Activated naive CD8-positive, alpha-beta T cell treated with anti-CD3 and anti-CD28 coated beads for 36 hours (primary cell): ENCODE measurements at places on chromosomes 12 and 14.

GRCh38 chr14:88129306-88130056, 124.5 kb downstream of the GPR65 start:
- DNase-seq = no peak

DNA sequence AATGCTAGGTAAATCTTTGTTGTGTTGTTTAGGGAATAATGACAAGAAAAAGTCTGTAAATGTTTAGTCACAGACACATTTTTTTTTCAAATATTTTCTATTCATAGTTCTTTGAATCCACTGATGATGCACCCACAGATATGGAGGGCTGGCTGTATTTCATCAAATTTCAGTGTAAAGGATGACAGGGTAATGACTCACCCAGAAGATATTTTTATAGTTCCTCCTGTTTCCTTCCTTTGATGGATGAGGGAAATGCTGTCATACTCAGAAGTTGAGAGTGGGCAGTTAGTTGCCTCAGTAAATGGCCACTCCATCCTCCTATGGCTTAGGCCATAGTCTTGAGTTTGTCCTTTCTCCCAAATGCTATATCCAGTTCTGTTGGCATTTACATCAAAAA, 76.9 kb upstream of the REP15 start:
- DNase-seq = no peak

- DNase-seq = no peak
Observed at GRCh38 chr14:95025218-95025617, 132.1 kb downstream of the DICER1 start.

- no peak for DNase-seq
Observed at GRCh38 chr12:25771041-25771440, 187.4 kb upstream of the RASSF8 start.

DNA sequence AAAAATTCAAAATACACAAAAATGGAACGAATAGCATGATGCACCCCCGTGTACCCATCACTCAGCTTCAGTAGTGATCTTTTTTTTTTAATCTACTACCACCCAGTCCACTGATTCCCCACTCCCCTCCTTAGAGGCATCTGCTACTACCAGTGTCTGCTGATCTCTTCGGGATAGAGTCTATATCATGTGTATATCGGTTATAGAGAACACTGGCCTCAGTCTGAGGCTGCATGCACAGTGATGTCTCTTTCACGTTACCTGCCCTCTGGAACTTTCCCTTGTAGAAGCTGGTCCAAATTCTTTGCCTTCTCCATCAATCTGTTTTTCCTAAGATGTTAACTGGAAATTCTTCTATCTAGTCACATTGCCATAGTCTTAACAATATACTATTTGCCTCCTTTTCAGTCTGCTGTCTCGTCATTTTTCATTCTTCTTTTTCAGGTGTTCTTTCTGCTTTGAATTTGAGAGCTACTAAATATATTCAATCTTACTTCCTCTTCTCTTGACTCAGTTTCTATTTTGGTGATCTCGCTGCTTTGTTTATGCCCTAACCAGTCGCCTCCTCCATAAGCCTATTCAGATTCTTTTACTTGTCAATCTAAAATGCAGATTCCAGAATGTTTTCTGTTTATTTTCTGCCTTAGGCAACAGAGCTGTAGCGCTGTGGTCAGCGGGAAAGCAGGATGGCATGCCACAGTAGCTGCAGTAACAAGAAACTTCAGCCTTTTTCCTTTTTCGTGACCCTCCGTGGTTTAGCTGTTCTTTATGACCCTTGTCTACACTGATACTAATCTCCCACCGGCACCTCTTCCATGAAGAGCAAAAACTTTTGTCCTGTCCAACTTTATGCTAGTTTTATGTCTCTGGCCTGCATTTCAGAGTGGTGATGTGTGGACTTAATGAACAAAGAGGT, 67.0 kb downstream of the FBXW8 start:
- no peak for DNase-seq

DNA sequence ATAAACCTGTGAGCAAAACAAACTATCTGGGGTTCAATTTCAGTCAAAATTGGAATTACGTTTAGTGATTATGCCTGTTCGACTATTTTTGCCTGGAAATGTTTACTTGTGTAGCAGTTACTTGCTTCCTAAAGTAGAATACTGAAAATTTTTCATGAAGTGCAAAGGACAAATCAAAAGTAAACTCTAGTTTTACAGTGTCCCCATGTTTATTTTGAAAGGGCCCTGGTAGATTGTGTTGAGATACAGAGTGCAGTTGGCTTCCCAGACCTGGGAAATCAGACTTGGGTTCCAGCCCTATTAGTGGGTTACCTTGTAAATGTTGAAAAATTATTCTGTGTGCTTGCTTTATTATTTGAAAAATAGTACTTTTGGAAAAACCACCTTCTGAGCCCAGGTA, 17.3 kb downstream of the KLRB1 start:
- DNase-seq = no peak

- no peak for DNase-seq
Observed at GRCh38 chr12:19234171-19234704, 104.7 kb downstream of the PLEKHA5 start.

GRCh38 chr12:120798696-120799095, 73.1 kb downstream of the ACADS start:
- no peak for DNase-seq

DNA sequence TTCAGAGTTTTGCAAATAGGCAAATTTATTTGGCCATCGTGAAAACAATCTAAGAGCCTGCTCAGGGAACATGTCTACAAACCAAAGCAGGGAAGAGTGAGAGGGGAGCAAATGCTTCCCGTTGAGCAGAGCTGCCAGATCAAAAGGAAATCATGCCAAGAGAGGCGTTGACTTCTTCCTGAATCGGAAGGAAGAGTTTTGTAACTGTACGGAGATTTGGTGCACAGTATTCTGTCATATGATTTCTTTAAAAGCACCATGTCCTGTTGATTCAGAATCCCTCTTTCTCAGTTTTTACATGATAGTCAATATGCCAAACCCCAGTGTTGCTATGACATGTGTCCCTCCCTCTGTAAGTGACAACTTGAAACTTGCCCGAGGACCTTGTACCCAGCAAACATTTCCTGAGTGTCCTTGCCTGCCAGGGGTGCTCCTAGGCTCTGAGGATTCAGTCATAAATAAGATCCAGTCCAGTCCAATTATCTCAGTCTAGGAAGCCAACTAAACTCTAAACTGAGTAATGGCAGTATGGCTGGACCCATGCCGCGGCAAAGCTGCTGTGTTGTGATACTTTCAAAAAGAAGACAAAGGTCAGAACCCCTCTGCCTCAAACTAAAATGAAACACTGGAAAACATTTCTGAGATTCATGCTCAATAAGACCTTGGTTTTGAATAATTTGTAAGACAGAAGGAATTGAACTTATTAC, 300.1 kb upstream of the FKBP4 start:
- no peak for DNase-seq

- no peak for DNase-seq
Observed at GRCh38 chr14:68284834-68285233, 465.3 kb downstream of the RAD51B start.

GRCh38 chr12:127731657-127732056, 535.3 kb upstream of the TMEM132C start:
- DNase-seq = no peak

DNA sequence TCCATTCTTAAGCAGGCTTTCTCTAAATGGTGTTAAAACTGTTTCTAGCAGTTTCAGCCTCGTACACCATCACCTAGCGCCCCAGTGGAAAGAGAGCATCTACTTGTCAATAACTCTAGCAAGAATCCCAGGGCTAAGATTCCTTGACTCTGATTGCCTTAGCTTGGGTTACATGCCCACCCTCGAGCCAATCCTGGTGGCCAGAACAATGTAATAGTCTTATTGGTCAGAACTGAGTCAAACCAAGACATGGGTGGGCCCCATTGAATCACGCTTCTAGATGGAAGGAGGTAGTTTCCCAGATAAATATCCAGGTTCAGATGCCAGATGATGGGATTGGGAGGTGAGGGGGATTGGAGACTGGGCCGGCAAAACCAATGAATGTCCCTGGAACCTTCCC, 55.9 kb upstream of the MED13L start:
- no peak for DNase-seq

DNA sequence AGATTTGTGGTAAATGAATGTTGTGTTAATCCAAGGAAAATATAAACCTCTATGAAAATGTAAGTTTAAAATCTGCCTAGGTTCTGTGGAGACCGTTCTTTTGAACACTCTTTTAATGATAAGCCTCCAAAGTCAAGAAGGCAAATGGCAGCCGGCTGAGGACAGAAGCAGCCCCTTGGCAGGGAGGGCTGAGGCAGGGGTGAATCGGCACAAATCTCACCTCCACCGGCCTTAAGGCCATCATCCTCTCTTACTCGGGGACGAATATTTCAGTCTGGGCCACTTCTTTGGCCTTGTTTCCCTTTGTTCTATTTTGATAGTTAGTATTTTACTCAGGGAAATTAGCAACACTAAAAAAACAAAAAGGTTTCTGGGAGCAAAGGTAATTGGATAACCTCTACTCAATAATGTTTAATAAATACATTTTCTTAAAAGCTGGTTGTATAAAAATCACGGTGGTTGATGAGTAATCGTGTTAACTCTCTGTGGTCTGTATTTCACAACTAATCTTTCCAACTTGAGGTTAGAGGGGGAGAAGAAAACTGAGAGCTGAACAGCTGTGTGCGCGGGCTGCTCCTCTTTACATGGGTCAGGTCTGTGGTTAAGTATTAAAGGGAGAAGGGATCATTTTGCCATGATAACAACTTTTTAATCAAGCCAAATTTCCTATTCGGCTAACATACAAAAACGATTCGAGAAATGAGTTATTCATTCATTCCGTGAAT, 18.6 kb downstream of the LGMN start:
- peak; percentile 42 for DNase-seq

GRCh38 chr12:143964-144649, 69.8 kb downstream of the SLC6A12 start:
- DNase-seq = no peak

DNA sequence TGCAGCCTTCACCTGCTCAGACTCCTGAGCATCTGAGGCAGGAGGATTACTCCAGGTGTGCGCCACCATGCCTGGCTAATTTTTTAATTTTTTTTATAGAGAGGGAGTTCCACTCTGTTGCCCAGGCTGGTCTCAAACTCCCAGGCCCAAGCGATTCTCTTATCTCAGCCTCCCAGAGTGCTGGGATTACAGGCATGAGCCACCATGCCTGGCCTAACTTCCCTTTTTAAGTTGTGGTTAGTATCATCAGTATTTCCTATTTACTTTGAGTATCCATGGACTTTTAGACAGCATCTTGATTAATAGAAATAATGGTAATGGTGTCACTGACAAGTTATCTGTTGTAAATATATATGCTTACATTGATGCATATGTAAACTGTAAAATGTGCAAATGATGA, 116.9 kb downstream of the FGD4 start:
- no peak for DNase-seq

DNA sequence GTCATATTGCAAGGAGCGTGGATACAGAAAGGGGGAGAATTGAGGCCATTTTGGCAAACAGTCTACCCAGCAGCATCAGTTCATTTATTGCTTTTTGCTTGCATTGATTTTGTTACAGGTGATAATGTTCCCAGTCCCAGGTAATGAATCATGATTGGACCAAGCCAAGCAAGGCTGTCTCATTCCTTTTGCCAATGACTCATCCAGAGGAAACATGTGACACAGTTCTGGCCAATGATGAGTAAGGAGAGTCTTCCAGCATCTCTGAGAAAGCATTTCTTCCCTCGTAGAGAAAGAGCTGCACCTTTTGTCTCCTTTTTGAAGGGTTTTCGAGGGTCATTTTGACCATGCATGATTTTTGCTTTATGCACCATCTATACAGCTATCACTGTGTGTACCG, 68.2 kb downstream of the SLC15A4 start:
- DNase-seq = no peak

DNA sequence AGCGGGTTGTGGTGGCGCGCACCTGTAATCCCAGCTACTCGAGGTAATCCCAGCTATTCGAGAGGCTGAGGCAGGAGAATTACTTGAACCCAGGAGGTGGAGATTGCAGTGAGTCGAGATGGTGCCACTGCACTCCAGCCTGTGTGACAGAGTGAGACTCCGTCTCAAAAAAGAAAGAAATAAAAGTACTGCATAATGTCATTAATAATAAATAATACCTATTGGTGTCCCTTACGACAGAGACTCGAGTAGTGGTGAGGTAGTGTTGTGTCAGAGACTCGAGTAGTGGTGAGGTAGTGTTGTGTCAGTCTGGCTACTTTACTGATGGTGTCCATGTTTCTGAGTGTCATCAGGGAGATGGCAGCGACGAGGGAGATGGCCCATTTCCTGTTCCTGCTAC, 1.3 kb downstream of the GLS2 start:
- DNase-seq = no peak

- DNase-seq = no peak
Observed at GRCh38 chr14:23827100-23827892, 126.3 kb upstream of the DHRS4 start.

DNA sequence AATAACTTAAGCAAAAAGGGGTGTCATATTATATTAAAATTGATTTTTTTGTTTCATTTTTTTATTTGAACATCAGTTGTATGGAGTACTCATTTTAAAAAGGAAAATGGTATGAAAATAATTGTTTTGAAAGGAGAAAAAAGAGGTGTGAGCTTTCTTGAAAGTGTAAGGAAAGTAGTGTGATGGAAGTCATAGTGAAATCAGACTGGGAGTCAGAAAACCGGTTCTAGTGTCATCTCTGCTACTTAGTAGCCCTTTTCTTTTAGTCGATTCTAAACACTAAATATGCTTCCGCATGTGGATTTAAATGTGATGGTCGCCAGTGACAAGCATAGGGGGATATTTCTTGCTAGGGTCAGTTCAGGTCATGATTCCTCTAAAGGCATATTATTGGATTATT, 1.8 kb upstream of the DYRK2 start:
- no peak for DNase-seq

GRCh38 chr12:124938587-124938986, 24.1 kb upstream of the UBC start:
- no peak for DNase-seq

GRCh38 chr12:6340032-6340638, 1.7 kb downstream of the TNFRSF1A start:
- DNase-seq = no peak

DNA sequence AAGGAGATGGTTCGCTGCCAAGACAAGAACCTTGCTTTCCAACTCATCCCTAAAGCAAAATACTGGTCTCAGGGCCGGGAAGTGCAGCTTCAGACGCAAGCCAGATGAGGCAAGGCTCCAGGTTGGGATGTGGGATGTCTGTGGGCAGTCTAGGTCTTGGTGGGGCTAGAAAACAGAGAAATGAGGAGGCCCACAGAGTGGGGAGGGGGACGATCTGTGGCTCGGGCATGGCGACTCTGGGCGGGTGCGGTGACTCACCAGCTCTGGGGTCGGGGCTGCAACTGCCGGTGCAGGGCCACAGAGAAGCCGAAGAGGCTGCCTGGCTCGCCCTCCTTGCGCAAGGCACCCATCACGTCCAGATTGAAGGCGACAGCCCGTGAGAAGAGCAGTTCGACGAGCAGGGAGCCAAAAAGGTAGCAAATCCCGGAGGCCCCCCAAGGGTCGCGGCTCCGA, 459 bp downstream of the ITGA7 start:
- no peak for DNase-seq

- no peak for DNase-seq
Observed at GRCh38 chr14:69464829-69465228, 19.7 kb upstream of the PLEKHD1 start.

DNA sequence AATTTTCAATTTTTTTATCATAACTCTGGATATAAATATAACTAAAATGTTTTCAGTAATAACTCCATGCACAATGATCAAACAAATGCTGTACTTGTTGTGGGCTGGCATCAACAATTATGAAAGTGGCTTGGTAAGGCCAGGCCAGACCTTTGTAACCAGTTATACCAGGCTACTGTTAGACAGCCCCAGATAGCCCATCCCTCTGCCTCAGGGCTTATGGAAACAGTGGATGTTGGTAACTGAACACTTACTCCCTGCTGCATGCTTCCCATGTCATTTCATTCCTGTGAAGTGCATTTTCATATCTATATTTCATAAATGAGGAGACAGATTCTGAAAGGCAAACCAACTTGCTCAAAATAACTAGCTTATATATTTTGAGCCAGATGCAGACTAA, 195.0 kb downstream of the SYT1 start:
- DNase-seq = no peak
